GF-D8 (cell line): ENCODE measurements at places on chromosomes 12 and 14.

DNA sequence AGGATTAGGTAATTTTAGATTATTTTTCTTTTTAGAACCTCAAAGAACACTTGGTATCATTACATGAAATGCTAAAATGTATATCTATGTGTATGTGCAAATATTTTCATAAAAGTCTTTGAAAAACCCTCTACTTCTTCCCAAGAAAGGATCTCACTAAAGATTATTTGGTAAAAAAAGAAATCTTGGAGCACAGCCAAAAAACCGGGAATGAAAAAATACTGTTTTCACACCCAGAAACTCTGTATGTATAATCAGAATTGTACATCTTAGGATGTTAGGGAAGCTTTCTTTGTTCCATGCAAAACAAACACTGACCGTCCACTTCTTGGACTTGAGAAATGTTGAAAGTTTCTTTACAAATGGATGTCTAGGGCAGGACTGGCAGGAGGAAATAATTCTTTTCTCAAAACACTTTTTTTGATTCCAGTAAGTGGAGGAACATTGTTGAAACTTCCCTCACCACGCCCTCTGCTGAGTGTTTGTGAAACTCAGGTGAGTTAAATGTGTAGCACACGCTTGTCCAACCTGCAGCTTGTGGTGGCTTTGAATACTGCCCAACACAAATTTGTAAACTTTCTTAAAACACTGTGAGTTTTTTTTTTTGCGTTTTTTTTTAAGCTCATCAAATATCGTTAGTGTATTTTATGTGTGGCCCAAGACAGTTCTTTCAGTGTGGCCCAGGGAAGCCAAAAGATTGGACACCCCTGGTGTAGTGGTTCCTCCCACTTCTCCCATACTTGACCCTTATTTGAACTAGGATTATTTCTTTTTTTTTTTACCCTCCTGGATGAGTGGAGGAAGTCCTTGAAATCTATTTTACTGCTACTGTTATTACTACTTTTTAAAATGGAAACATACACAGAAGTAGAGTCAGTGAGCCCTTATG lies 26.6 kb downstream of the FBXO34 start:
- no peak for DNase-seq

DNA sequence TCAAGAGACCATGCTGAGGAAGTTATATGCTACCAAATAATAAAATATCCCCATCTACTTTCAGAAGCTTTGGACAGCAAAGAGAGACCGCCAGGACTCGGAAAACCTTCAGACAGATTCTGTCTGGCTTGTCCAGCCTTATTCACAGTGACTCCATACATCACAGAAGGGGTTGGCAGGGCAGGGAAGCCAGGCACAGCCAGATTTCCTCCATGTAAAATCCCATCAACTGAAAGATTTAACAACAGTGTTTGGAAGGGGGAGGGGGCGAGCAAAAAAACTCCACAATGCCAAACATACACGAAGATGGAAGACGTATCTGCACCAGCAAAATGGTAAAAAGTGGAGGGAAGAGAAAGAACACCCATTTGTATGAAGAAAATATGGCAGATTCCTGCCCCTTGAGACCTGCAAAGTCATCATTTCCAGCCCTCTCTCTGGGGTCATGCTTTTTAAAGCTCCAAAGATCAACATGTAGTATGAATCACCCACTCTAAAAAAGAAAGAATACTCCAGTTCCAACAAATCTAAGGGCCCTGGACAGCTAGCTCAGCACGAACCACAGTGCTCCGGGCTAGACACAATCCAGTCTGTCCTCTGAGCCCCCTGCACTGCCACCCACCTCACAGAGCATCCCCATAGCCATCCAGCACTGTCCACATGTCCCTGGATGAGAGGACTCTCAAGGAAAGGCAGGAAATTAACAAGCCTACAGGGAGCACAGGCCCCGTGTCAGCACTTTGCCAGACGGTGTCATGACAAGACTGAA lies 116.4 kb downstream of the DICER1 start:
- no peak for DNase-seq

- no peak for DNase-seq
Measured at GRCh38 chr14:39102265-39102968, 618 bp downstream of the SEC23A start.

- DNase-seq: no peak
Measured at GRCh38 chr12:32997471-32997870, 100.9 kb upstream of the PKP2 start.

DNA sequence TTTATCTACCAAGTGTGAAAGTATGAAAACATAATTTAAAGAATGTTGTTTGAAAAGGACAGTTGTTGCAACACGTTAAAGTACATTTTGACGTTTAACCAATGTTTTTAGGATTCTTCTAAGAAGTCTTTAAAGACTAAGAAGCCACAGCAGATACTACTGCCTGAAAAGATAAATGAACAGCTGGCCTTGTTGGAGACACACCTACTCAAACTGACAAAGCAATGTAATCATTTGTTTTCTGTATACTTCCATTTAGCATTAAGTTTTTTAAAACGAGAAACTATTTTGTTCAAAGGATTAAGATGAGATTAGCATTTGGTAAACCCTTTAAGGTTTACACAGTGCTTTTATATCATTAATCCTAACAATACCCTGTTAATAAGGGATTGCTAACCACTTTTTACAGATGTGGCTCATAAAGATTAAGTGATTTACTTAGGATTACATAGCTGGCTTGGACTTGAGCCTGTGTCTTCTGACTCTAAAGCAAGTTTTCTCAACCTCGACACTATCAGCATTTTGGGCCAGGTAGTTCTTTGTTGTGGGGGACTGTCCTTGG lies 134.4 kb downstream of the CFAP54 start:
- DNase-seq: no peak

GRCh38 chr12:129826273-129826672 lies 77.6 kb downstream of the TMEM132D start:
- DNase-seq: no peak

- DNase-seq: no peak
Measured at GRCh38 chr12:94010307-94010706, 138.1 kb upstream of the PLXNC1 start.

GRCh38 chr12:78146365-78146772 lies 315.7 kb downstream of the NAV3 start:
- DNase-seq: no peak

GRCh38 chr14:53606203-53606602 lies 350.4 kb downstream of the BMP4 start:
- DNase-seq: no peak

DNA sequence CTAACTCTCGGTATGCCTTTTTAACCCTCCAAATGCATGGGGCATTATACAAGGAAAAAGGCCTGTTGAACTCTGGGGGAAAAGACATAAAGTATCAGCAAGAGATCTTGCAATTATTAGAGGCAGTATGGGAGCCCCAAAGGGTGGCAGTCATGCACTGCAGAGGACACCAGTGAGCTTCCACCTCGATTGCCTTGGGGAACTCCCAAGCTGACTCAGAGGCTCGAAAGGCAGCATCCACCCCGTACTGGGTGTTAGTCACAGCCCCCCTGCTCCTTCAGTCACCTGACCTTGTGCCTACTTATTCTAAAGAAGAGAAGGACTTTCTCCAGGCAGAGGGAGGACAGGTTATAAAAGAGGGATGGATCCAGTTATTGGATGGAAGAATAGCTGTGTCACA lies 781.4 kb upstream of the TMEM132C start:
- DNase-seq: no peak

DNA sequence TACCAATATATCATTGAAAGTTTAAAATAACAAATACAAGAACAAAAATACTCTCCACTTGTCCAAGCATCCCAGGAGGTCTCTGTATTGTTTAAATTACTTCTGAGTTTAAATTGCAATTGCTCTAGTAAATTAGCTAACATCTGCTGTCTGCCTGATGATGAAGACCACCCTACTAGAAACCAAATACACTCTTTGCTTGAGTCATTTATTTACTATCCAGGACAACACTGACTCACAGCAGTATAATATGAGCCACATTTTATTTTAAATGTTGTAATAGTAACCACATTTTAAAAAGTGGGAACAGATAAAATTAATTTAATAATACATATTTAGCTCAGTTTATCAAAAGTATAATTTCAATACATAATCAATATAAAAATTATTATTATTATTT lies 62.9 kb upstream of the EEA1 start:
- no peak for DNase-seq

GRCh38 chr14:86761611-86762010 lies 1231.4 kb downstream of the GALC start:
- DNase-seq: no peak

DNA sequence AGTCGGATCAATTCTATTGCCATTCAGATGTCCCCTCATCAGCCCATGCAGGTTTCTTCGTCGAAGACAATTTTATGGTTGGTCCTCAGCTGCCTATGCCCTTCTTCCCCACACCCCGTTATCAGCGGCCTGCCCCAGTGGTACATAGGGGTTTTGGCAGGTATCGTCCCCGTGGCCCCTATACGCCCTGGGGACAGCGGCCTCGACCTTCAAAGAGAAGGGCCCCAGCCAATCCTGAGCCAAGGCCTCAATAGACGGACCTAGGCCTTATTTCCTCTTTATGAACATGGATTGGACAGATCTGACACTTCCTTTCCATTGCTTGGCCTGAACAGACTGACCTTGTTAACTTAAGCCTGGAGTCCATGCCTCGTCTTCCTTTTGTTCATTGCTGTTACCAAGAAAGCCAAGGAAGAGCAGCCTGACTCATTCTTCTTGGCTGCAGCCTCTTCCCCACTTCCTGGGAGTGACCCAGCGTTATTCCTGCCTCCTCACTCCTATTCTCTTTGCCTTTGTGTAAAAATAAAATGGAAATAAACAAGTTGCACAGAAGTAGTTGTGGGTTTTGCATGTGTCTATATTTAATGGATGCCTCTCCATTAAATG lies 156.5 kb upstream of the AMIGO2 start:
- DNase-seq: no peak

DNA sequence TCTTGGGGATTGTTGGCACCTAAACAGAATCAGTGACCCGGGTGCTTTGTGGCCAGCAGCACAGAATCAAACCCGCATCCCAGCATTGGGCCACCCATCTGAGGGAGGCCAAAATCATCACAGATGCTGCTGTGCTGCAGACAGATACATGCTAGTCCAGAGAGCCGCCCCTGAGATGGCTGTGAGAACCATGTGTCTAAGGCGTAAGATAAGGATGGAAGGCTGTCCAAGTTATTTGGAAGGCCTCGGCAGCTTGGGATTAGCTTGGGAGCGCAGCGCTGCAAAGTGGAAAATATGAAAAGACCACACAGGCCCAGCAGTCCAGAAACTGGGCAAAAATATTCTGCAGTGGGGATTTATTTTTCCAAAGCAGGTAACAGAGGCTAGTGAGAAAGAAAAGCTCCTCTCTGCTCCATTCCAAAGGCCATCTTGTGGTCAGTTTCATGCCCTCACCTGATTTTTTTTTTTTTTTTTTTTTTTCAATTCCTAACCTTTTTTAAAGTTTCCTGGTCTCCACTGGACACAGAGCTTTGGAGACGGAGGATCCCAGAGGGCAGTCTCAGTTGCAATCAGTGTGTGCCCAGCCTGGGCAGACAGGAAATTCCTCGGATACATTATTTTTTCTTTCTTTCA lies 178.9 kb upstream of the BCL2L14 start:
- no peak for DNase-seq

DNA sequence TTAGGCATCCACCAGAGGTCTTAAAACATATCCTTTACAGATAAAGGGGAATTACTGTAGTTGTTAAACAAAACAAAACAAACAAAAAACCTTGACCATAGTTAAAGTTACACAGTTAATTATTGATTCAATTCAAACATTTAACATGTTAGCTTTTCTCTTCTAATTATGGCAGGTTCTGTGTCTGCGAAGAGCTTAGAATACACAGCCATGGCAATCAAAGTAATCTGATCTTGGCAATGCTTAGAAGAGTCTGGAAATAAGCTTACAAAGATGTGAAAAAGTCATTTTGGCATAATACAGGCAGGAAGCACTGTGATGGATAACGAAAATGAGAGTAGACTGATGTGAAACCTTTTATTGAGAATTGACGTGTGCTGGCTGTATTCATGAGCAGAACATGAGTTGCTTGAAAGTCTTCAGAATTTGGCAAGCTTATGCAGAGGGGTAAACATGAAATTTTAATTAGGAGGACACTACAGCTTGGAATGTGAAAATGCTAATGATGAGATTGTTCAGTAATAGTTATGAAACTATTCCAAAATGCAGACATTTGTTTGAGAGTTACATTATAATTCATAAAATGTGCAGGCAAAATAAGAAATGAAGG lies 629.6 kb downstream of the FSCB start:
- no peak for DNase-seq

DNA sequence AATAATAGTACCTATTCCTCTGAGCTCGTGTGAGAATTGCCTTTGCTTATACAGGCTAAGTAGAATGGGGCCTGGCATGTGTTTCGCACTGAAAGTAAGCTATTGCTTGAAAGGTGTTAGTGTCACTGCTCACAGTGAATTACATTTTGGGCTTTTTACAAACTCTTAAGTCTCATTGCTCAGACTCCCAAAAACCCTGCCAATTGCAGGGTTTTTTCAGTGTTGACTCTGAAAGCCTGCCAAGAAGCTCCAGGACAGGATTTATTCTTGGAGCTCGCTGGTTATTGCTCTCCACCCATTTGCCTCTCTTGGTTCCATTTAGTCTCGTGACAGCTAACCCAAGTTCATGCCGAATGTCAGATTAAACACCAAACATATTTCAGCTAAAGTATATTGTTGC lies 39.8 kb downstream of the NOPCHAP1 start:
- no peak for DNase-seq

DNA sequence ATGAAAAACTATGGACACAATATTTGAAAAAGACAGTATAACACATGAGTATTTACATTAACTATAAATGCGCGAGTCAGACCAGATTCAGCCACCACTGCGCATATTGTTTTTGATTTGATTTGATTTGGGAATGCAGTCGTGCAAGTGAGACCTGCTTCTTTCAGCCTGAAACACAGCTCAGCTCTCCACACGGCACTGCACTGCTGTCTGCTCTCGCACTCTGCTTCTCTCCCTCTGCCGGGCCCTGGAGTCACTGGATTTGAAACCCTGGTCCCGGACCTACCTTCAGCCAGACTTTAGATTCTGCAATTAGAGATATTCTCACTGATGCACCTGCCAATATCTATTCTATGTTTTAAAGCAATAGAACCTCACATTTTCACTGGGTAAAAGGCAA lies 143.9 kb upstream of the TMEM132C start:
- no peak for DNase-seq
